NCI-H82 (cell line): ENCODE measurements at places on chromosomes 13 and 19.

- peak; percentile 77 for DNase-seq
Measured at GRCh38 chr19:49591731-49592485, 926 bp downstream of the PRR12 start.

- DNase-seq: peak; percentile 53
Measured at GRCh38 chr19:42634409-42635232, 39.9 kb upstream of the CEACAM8 start.

- no peak for DNase-seq
Measured at GRCh38 chr19:19022380-19022961, 10.8 kb downstream of the SUGP2 start.

GRCh38 chr13:75513271-75513670 lies 24.4 kb downstream of the COMMD6 start:
- DNase-seq: no peak

- DNase-seq: no peak
Measured at GRCh38 chr19:57682226-57682766, 519 bp downstream of the ZNF551 start.

DNA sequence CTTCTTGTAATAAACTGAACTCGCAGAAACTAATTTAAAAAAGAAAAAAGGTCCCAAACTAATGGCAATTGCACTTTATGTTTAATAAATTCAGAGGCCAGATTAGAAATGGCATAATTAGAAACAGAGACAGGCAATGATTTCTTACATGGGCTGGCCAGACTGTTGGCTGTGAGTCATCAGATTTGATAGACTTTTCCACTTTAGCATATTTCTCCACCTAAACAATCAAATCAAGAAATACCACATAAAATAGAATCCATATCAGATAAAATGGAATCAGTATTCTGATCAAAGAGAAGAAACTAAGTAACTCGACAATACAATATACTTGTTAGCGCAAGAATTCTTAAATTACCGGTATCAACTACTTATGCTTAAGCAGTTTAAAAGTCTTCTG lies 29.0 kb downstream of the EXOSC8 start:
- DNase-seq: no peak

GRCh38 chr19:32558607-32559228 lies 22.3 kb upstream of the PDCD5 start:
- DNase-seq: no peak

DNA sequence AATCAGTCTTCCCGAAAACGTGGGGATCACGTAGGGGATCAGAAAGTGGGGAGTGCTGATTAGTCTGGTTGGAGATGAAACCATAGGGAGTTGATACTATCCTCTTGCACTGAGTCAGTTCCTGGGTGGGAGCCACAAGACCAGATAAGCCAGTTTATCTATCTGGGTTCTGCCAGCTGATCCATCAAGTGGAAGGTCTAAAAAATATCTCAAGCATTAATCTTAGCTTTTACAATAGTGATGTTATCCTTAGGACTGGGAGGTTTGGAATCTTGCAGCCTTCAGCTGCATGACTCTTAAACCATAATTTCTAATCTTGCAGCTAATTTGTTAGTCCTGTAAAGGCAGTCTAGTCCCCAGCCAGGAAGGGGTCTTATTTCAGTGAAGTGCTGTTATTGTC lies 2474.2 kb downstream of the PCDH9 start:
- no peak for DNase-seq

DNA sequence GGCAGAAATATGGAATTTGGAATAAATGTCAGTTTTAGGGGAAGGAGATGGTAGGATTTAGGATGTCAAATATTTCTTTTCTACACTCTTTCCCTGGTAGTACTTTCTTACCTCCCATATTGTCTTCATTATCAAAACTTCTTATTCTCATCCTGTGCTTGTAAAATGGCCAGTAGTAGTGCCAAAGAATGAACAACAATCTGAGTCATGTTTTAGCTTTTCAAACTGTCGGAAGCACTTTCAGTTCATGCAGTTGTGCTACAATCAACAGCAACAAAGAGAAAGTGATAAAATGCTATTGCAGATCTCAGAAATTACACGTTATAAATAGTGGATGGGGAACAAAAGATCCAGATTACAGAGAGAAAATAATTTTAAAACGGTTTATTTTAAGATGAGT lies 193.7 kb upstream of the RXFP2 start:
- DNase-seq: no peak

- no peak for DNase-seq
Measured at GRCh38 chr19:50723735-50724521, 764 bp downstream of the CLEC11A start.

DNA sequence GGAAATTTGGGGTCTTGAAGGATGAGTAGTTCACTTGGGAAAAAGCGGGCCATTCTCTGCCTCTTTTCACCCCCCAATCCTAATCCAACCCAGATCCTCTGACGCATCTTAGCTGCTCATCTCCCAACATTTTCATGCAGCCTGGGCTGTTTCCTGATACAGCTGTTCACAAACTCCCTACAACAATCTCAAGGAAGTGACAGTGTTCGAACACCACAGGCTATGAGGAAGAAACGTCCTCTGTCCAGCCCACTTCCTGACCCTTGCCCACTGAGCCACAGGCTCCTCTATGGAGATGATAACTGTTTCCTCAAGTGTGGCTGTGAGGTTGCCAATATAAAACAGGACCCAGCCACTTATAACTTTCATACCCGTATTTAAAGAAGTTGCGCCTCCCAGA lies 16.2 kb downstream of the LMTK3 start:
- DNase-seq: no peak

DNA sequence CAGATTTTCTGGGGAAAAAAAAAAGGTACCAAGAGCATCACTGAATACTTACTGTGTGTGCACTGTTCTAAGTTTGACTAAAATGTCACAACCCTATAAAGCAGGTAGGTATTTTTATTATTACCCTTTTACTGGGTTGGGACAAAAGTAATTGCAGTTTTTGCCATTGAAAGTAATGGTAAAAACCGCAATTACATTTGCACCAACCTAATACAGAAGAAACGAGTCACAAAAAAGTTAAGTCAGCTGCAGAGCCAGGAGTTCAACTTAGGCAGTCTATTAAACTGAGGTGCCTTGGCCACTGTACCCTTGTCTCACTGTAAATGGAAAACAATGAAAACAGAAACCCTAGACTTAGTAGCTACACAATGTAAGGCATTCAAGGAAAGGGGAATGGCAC lies 281.9 kb downstream of the SUCLA2 start:
- DNase-seq: no peak

GRCh38 chr13:75355609-75356008 lies 126.4 kb downstream of the TBC1D4 start:
- DNase-seq: no peak

- peak; percentile 46 for DNase-seq
Measured at GRCh38 chr13:92143766-92144165, 745.3 kb downstream of the GPC5 start.

DNA sequence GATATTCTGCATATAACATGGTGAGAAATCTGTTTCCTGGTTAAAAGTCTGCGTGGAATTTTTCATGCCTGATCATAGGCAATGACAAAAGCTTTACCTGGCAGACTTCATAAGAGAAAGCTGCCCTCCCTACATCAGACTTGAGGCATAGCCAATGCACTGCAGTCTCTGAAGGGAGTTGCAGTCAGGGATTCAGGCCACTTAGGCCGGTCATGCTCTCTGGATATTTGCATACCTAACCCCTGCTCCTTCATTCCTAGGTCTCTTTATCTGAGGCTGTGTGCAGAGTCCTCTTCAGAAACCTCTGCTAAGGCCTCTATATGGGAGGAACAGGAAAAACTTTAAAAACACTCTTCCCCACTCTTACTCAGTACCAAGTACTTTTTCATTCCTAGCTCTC lies 287.4 kb downstream of the PCDH17 start:
- DNase-seq: no peak

DNA sequence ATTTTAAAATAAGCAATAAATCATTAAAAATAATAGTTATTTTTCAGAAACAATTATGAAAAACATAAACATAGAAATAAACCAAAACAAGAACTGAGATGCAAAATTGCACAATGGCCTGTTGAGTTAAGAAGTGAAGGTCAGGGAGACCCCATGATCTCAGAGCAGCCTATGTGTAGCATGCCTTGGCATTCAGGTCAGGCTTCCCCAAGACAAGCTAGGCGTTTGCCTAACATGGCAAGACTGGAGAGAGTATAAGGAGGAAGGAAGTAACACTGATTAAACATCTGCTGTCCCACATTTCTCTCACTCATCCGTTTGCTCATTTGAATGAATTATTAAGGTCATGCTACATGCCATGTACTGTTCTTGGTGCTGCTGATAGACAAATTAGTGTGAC lies 291.8 kb downstream of the TSHZ3 start:
- no peak for DNase-seq

GRCh38 chr13:26324867-26325266 lies 70.9 kb downstream of the CDK8 start:
- no peak for DNase-seq

DNA sequence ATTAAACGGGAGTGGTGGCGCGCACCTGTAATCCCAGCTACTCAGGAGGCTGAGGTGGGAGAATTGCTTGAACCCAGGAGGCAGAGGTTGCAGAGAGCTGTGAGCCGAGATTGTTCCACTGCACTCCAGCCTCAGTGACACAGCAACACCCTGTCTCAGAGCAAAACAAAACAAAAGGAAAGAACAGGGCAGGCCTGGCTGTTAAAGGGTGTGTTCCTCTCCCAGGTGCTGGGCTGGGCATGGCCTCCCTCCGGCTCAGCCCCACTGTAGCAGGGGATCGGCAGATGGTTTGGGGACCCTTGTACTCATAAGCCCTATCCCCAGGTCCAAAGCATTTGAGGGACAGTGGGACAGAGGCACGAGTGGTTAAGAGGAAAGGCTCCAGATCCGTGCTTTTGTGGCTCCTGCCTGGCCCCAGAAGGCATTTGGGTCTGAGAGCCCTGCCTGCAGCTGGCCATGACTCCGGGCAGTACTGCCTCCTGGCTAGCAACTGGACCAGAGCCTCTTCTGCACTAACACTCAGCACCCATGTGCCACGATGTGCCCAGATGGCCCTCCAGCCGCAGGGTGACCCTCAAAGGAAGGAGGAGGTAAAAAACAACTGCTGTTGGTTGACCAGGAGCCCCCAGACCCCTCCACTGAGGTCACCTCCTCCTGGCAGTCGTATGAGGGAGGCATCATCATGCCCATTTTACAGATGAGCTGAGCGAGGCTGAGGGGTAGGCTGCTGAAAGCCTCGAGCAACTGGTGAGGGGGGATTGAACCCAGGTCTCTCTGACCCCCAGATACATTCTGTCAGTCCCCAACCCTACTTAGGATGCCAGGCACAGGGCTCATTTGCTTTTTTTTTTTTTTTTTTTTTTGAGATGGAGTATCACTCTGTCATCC lies 10.0 kb downstream of the RFX1 start:
- DNase-seq: no peak

GRCh38 chr13:30983431-30983830 lies 51.0 kb downstream of the TEX26 start:
- no peak for DNase-seq

- DNase-seq: no peak
Measured at GRCh38 chr19:51034704-51035103, at the start of gene KLK12. TSS of gene KLK12 (minus strand) at chr19:51035002. CDS start at chr19:51034621, 381 bp downstream.

- DNase-seq: no peak
Measured at GRCh38 chr19:3897936-3898335, 17.5 kb downstream of the ATCAY start.

- no peak for DNase-seq
Measured at GRCh38 chr19:45475537-45476291, 7.9 kb downstream of the FOSB start.
